ENCODE measurements at places on chromosomes 1 and 21.

- DNase-seq = no peak
Measured at GRCh38 chr1:103075316-103076000, 32.9 kb downstream of the COL11A1 start.

GRCh38 chr1:191760016-191760415 lies 398.2 kb upstream of the RGS18 start:
- DNase-seq = no peak

- DNase-seq = no peak
Measured at GRCh38 chr1:221418346-221418745, 323.5 kb downstream of the DUSP10 start.

- DNase-seq = no peak
Measured at GRCh38 chr1:67750691-67751054, 65.7 kb downstream of the GADD45A start.

DNA sequence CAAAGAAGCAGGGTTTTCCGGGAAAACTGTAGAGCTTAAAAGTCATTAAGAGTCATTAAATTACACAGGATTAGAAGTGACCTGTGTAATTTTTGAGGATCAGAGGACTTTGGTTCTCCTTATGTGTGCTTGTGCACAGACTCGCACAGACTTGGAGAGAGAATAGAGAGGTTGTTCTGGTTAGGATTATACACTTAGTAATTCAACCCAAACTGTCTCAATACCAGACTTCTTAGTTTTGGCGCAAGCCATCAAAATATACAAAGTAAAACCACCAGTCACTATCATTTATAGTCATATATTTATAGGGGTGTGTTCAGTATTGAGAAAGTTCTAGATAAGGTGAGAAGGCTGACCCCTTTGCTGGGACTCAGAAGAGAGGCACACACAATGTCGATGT lies 112.3 kb downstream of the HLX start:
- no peak for DNase-seq

- DNase-seq = no peak
Measured at GRCh38 chr1:9243066-9243739, 8.6 kb downstream of the H6PD start.

- no peak for DNase-seq
Measured at GRCh38 chr1:51833700-51834099, 44.8 kb downstream of the NRDC start.

GRCh38 chr1:77283701-77284425 lies 2.0 kb downstream of the AK5 start:
- peak; percentile 69 for DNase-seq

DNA sequence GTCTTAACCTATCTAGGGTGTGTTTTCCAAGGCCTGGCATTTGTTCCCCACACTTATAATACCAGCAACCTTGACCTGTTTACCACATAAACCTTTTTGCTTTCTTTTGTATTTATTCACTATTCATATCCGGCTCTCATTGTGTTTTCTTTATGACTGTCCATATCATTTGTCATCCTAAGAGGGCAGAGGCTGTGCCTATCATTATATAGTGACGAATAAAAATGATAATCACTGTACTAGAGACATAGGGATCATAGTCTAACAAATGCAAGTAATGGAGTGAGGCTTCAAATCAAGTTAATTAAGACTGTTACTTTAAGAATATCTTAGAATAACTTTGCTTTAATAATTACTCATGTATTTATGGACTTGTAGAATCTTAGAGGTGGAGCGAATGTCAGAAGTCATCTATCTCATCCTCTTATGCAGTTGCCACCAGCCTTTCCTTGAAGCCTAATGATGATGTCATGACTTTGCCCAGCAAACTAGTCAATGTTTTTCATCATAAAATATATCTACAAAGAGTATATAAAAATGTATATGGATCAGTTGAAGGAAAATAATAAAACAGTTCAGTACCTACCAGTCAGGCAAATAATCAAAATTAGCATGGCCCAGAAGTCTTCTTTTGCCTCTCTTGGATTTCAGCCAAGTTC lies 4.7 kb upstream of the ETV3 start:
- no peak for DNase-seq

GRCh38 chr1:237562242-237562823 lies 328.4 kb downstream of the ZP4 start:
- peak; percentile 79 for DNase-seq

- no peak for DNase-seq
Measured at GRCh38 chr1:74790453-74790852, 57.5 kb downstream of the TYW3 start.

DNA sequence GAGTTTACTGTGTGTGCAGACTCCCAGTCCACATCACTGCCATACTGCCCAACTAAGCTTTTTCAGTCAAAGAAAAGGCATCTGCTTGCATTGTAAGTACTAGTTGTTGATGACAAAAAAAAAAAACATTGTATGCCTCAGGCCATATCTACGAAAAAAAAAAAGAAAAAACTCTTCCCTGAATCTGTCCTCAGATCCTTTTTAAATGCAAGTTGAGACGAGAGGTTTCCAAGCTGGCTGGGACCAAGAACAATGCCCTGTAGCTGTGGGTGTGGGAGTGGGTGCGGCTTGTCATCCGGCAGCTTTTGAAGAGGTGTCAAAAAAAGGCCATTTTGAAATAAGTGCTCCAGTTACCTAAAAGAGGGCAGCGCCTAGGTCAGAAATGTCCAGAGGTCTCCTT lies 29.2 kb upstream of the HHAT start:
- DNase-seq = no peak

GRCh38 chr1:185439727-185440415 lies 122.8 kb upstream of the IVNS1ABP start:
- DNase-seq = no peak

DNA sequence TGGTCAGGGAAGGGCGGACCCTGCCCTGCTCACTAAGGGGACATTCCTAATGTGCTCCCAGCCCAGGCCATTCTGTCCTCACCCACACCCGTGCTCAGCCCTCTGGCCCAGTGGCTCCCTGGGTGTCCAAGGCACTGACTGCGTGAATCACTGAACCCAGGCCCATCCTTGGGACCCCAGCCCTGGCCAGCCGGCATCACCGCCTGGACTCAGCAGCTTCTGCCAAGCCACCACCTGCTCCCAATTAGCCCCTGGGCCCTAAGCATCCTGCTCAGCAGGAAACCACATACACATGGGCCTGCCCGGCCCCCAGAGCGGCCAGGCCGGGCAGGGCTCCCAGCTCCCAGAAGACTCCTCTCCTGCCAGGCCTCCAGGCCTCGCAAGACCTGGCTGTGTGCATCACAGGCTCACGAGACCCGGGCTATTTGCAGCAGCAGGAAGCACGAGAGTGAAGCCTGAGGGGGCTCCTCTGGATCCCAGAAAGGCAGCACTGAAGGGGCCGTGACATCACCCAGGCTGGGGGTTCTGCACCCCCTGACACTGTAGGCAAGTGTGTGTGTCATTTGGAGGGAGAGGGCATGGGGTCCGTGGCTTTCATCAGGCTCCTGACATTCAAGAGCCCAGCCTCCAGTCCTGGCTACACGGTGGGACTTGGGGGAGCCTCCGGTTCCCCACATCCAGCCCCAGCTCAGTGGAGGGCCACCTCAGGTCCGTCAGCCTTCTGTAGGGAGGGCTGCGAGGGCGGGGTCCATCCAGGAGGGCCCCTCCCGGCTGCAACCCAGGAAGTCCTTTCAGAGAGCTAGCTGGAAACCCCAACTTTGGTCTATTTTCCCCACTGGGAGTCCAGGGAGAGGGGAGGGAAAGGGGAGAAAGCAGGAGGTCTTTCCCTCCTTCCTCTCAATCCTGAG lies 1.6 kb downstream of the MFAP2 start:
- DNase-seq = no peak

DNA sequence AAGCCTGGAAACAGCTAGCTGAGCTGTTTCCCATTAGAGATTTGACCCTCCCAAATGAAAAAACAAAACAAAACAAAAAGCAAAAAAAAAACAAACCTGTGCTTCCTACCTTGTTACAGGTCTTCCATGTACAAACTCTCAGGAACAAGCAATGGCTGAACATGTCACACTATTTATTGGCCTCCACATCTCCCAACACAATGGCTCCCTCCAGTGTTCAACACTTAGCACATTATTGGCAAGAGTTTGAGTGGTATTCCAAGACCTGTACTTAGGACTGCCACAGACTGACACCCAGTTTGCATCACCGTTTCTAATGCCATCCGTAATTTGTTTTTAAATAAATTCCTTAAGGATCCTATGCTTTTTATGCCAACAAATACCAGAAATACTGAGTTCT lies 195.0 kb upstream of the OLFM3 start:
- peak; percentile 71 for DNase-seq

DNA sequence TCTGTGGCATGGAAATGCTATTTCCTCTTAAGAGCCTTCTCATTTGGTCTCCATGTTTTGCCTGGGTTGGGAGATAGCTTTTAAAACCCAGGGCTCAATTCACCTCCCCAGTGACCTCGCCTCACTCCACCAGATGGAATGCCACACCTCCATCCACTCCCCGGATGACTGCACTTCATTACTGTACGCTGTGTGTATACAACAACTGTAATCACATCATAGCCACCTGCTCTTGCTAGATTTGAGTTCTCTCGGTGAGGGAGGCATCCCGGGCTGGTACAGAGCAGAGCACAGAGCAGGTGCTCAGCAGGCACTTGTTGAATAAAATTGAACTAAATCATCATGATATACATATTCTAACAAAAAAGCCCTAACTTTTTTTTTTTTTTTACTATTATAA lies 26.0 kb downstream of the SDE2 start:
- no peak for DNase-seq

- DNase-seq = no peak
Measured at GRCh38 chr1:41444246-41444645, 40.2 kb downstream of the EDN2 start.

GRCh38 chr1:8903410-8903809 lies 24.9 kb upstream of the ENO1 start:
- no peak for DNase-seq

- no peak for DNase-seq
Measured at GRCh38 chr1:75293270-75293669, 159.1 kb downstream of the LHX8 start.

GRCh38 chr21:30194701-30195299 lies 21.1 kb downstream of the CLDN8 start:
- peak; percentile 55 for DNase-seq

DNA sequence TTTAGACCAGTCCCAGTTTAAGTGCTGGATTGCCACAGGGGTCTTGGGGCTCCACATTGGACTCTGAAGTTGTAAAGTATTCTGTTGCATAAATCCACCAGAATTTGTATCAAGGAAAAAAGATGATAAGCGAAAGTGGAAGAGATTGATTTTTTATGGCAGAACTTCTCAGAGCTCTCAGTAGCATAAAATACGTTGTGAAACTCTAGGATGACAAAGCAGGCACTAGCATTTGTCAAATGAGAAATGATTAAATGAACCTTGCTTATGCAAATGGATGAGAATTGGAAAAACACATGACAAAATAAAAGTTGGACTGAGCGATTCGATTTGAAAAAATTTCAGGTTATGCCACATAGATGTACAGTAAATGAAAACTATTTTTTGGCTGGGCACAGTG lies 253.8 kb upstream of the RAB4A start:
- DNase-seq = no peak

- peak; percentile 46 for DNase-seq
Measured at GRCh38 chr1:159188375-159188788, 16.3 kb upstream of the ACKR1 start.

DNA sequence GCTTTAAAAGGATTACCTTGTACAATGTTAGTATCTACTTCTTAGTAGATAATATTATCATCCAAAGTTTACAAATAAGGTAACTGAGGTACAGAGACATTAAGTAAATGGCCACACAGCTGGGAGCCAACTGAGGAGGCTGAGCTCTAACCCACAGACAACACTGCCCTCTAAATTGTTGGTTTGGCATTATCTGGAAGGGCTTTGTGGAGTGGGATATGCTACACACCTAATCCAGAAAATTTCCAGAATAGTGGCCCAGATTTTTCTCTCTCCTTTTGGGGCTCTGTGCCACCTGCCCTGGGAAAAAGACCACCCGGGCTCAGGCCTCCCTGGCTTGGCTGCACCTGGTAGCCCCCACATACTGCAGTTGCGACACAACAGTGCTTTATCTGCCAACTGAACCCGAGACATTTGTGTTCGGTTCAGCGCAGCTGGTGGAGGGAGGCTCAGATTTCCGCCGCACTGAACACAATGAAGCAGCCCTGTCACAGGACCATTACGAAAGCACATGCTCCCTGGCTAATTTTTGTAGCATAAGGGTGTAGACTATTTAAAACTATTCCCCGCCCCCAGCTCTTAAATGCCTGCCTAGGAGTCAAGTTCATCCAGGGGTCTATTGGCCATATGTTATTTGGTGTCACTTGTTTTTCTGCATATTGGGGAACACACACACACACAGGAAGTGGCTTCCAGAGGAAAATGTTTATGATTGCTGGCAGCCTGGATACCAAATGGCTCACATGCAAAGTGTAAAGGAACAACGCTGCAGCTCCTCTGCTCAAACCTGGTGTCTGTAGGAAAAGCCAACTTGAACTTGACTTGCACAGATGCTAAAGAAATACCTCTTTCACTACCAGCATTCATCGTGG lies 92.3 kb upstream of the ESRRG start:
- DNase-seq = peak; percentile 54

DNA sequence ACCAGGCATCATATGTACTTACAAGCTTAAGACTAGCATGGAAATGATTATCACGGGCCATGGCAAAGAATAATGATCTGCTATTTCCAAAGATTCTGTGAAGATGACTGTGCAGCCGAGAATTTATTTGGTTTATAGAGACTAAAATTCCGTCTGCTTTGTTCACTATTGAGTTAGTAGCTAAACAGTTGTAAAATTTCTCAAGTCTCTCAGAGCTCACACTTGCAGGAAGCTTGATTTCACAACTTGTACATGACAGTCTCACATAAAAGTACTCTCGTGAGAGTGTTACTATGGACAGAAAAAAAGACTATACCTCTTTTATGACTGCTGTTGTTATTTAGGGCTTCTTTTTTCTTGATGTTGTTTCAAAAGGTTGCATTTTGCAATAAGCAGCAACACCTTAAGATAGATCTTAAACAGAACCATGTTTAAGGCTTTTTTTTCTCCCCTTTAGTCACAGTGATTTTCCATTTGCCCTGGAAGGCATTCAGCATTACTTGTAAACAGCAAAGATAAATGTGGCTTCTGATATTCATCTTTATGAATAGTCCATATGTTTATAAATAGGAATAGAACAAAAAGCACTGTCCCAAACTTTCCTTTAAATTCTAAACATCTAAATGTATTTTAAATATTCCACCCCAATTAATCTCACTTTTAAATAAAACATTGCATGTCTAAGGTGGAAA lies 24.8 kb downstream of the ST6GALNAC5 start:
- DNase-seq = no peak

DNA sequence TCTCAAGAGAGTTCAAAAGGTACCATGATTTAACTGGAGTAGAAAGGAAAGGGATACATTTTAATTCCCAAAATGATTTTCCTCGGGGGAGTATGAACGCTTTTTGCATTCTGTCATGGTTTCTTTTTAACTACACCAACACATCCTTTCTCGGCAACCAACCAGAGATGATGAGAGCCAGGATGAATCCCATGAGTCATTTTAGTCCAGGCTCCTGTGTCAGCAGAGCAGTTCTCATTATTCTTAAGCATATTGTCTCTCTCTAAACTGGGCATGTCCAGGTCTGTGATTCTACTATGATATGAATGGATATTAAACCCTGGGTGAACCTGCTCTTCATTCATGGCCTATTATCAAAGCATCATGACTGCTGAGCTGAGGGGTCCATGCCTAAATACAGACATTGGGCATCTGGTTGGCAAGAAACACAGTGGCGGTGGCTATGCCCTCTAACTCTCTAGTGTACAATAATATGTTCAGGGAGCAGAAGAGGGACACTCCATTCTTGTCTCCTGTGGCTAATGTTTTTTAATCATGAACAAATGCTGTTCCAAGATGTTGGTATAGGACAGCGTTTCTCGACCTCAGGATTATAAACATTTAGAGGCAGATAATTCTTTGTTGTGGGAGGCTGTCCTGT lies 124.3 kb upstream of the ESRRG start:
- no peak for DNase-seq

- peak; percentile 85 for DNase-seq
Measured at GRCh38 chr1:55155522-55155921, 59.6 kb downstream of the USP24 start.

Data from pons (tissue), 1 donor.